NCI-H524 (cell line): ENCODE measurements at places on chromosomes 7 and 10.

GRCh38 chr10:33341637-33342036, 7.2 kb upstream of the NRP1 start:
- no peak for DNase-seq

DNA sequence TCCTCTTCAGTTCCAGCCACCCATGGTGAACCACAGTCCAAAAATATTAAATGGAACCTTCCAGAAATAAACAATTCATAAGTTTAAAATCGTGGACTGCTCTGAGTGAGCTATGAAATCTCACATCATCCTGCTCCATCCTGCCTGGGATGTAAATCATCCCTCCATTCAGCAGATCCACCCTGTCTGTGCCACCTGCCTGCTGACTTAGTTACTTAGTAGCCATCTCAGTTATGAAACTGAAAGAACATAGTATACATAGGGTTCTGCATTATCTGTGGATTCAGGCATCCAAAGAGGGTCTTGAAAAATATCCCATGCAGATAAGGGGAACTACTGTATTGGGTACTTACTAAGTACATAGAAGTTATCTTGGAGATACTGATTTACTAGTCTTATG, 89.0 kb downstream of the ST8SIA6 start:
- DNase-seq, result no peak

DNA sequence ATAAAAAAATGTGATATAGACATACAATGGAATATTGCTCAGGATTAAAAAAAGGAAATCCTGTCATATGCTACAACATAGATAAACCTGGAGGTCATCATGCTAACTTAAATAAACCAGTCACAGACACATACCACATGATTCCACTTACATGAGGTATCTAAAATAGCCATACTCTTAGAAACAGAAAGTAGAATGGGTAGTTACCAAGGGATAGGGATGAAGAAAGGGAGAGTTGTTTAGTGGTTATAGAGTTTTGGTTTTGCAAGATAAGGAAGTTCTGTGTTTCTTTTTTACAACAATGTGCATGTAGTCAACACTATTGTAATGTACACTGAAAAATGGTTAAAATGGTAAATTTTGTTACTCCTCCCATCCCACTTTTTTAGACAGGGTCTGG, 30.5 kb downstream of the BICC1 start:
- no peak for DNase-seq

GRCh38 chr7:38909870-38910269, 879 bp upstream of the VPS41 start:
- no peak for DNase-seq

DNA sequence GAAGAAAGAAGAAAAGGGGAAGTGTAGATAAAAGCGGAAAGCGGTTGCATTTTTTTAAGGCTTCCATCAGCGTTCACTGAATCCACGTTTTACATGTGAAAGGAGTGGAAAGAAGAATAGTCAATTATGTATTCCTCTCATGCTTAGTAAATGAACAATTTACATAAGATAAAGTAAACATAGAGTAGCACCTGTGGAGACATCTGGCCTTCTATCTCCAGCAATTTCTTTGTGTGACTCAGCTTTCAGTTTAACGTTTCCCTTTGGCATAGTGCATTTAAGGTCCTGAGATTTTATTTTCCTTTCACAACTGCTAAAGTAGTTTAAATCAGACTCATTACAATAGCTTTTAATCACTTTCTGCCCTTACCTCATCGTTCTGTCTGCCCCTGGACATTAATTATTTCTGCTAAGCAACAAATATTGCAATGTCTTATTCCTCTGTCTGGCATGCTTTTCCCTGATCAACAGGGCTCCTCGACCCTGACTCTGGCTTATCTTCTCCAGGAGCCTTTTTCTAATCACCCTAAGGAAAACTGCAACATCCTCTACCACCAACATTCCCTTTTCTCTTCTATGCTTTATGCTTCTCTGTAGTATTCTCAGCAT, 383.5 kb upstream of the VWC2 start:
- DNase-seq, result peak; percentile 2
